ENCODE measurements at places on chromosomes 1 and 21. TPM values are rescaled to one million over a fixed set of nuclear protein-coding genes. Genes with fewer than 3 reads are reported as not detected.

GRCh38 chr1:41728403-41729202 lies 190.1 kb downstream of the HIVEP3 start:
- DNase-seq = no peak

DNA sequence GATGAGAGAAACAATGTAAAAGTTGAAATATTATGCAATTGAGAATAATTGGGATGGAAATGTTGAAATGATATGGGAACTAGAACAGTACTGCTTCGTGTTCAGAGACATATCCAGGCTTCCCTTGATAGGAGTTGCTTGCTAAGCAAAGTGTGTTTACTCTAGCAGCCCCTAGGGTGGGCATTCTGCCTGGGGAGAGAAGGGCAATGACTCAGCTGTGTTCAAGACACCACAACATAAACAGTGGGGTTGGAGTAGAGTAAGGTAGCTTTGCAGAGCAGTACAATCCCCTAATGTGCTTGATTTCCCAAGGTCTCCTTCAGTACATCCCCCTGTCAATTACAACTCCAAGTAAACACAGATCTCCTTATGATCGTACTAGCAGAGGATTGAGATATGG lies 4.8 kb upstream of the PCNX2 start:
- no peak for DNase-seq

DNA sequence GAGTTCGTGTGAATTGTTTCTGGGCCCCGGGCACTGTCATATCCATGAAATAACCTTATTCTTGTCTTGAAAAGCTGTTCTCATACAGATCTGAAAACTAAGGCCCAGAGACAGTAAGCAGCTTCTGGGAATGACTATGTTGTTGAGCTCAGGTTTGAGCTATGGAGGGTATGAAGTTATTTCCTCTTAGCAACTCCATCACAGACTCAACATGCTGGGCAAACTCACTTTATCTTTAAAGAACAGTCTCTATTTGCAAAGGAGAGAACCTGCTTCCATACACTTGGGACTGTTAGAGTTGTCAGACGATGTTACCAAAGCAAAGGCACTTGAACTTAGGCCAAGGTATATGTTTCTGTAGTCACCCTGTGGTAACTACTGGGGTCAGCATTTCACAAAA lies 90.0 kb downstream of the GPR88 start:
- no peak for DNase-seq

DNA sequence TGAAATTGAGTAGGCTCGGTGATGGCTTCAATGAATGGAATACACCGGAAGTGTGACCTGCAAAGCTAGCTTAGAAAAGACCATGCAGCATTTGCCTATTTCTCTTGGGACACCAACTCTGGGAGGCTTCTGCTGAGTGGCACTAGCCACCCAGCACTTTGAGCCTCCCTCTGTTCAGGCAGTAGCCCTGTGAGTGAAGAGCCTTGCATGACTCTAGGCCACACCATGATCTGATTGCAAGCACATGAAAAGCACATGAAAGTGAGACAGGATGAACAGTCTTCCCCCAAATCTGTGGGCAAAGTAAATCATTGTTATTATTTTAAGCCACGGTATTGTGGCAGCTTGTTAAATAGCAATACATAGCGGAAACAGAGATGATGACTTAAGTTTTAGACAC lies 2.8 kb downstream of the CD48 start:
- DNase-seq = no peak

DNA sequence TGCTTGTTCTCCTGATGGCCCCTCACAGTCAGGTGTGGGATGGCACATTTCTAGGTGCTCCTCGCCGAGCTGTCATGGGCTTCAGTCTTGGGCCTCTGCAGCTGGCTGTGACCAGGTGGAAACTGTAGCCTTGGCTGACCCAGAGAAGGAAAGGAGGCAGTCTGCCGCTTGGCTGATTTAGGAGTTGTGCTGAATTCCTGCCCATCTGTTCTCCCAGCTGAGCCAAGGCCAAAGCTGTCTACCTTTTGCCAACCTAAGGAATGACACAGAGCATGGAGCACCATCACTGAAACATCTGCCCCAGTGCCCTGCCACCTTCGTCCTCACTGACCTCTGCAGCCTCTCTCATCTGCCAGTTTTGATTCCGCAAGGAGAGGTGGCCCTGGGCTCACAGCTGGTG lies 27.9 kb downstream of the UTP25 start:
- no peak for DNase-seq

GRCh38 chr1:177933881-177934280 lies 36.0 kb downstream of the SEC16B start:
- DNase-seq = no peak

DNA sequence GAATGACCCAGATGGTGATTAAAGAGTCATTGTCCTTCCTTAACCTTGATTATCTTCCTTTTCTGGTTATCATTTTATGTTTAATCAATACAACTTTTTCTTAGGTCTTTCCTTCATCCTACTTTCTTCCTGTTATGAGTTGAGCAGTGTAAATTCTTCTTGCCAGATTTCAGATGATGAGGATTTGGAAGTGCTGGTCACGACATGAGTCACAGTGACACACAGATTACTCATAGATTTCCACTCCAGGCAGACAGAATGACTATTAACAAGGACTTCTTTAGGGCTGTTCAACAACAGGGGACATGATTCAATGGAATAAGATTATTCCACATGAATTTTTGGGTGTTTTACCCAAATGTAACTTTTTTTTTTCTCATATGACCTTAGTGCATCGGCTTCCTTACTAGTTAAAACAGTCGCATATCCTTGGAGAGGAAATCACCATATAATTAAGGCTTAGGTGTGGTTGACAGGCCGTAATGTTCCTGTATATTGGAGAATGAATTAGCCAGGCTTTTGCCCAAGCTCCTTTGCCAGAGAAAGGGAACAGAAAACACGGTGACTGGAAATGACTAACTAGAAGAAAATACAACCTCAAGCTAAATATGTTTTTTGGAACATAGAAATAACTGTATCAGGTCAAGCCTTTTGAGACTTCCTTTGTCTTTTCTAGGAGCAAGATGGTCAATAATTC lies 44.2 kb downstream of the PRRX1 start:
- DNase-seq = no peak

DNA sequence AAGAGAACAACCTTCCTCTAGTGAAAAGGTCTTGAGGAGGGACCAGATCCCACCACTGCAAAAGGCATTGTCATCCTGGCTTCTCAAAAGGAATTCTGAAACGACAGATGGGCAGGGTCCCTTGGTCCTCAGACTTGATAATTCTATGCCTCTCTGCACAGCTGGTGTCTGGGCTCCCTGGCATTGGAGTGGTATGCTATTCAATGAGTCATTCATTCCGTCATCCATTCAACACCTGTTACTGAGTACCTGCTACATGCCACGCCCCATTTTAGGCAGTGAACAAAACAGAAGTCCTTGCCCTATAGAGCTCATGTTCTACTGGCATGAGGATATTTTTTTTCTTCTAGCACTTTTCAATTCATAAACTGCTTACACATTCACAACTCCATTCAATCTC lies 45.8 kb upstream of the HMGB4 start:
- no peak for DNase-seq

DNA sequence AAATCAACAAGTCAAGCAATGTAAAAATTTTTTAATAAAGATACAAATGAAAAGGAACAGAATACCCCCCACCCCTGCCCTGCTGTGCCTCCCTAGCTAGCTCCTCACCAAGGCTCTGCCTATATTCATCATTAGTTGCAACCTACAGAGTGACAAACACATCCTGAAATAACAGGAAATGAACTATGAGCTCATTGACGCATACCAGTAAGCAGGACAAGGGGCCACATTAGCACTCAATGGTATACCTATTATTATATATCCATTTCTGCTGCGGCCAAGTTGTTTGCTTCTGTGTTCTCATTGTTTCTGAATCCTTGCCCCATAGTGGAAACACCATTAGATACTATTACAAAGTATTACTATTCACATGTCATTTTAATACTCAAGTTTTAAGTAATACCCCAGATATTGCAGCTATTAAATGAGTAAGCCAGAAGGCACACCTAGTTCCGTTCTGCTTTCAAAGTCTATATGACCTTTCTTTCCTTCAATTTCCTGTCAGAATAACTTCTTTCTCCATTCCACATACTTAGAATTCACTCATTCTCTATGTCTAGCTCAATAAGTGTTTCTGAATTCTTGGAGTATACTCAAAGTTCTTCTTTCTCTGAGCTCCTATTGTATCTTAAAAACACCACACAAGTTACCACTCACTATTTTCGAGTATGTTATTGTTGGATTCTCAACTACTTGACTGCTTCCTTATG lies 1214.9 kb downstream of the PLA2G4A start:
- no peak for DNase-seq

GRCh38 chr21:24594082-24594481 lies 1013.2 kb downstream of the MRPL39 start:
- DNase-seq = no peak

- DNase-seq = peak; percentile 9
Measured at GRCh38 chr1:91803123-91803522, 82.8 kb downstream of the TGFBR3 start.

DNA sequence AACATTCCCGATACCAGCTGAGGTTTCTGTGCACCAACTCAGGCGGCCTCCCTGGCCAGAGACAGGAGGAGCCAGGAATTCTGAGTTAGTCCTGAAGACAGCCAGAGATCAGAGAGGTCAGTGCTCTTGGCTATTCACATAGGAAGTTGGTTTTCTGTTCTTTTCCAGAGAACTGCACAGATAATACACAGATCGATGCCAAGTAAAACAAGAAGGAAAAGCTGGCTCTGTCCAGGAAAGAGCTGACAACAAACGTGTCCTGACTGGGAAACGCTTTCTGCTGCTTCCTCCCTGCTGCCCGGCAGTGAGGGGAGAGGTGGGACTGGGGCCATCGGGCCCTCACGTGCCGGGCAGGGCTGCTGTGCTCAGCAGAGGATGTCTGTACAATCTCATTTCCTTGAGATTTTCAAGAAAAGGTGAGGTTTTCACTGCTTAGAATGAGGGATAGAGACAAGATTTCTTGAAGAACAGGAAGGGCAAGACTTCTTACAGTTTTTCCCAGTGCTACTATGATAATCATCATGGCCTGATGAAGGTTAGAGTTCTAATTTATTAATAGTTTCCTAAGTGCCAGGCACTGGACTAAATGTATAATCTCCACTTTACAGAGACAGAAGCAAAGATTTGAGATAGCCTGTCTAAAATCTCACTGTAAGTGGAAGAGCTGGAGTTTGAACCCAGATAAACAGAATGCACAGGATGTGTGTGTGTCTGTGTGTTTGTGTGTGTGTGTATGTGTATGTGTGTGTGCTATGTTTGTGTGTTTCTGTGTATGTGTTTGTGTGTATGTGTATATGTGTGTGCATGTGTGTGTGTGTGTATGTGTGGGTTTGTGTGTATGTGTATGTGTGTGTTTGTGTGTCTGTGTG lies 211.0 kb upstream of the RAB4A start:
- DNase-seq = no peak

Gene WDR64
- not detected for polyA plus RNA-seq

Gene SLAMF9
- polyA plus RNA-seq = not detected

Gene NHLH1
- polyA plus RNA-seq = not detected

Gene MFAP2
- polyA plus RNA-seq = not detected

Gene OR2M3
- not detected for polyA plus RNA-seq
